GM23248 (cell line): ENCODE measurements at places on chromosomes 3 and 15. TPM values are rescaled to one million over a fixed set of nuclear protein-coding genes. Genes with fewer than 3 reads are reported as not detected.

- DNase-seq: peak; percentile 64
Observed at GRCh38 chr3:155853214-155854140, 750 bp downstream of the SLC33A1 start.

GRCh38 chr15:54803134-54803808 lies 393.5 kb downstream of the RSL24D1 start:
- no peak for DNase-seq

DNA sequence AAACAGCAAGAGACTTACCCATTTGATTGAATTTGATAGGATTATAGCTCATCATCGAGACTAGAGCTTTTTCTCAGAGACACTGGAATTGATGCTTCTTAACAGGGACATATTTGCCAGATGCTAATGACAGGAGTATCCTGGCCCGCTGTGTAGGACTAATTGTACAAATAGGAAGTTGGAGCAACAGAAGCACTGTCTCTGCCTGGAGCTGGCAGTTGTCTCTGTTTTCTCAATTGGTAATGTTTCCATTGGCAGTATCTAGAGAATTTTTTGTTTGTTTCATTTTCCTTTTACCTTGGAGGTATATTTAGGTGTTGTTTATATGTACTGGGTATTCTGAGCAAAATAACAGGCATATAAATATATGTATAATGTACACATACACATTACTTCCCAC lies 8.9 kb upstream of the PCOLCE2 start:
- DNase-seq: no peak

GRCh38 chr15:89406940-89407607 lies 72.5 kb upstream of the POLG start:
- DNase-seq: peak; percentile 21

DNA sequence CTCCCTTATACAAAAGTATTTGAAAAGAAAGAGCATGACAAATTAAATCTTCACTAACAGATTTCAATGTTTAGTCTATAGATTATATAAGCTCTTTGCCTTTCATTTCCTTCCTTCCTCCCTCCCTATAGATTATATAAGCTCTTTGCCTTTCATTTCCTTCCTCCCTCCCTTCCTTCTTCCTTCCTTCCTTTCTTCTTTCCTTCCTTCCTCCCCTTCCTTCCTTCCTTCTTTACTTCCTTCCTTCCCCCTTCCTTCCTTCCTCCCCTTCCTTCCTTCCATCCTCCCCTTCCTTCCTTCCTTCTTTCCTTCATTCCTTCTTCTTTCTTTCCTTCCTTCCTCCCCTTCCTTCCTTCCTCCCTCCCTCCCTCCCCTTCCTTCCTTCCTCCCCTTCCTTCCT lies 209.8 kb upstream of the CBLB start:
- no peak for DNase-seq

DNA sequence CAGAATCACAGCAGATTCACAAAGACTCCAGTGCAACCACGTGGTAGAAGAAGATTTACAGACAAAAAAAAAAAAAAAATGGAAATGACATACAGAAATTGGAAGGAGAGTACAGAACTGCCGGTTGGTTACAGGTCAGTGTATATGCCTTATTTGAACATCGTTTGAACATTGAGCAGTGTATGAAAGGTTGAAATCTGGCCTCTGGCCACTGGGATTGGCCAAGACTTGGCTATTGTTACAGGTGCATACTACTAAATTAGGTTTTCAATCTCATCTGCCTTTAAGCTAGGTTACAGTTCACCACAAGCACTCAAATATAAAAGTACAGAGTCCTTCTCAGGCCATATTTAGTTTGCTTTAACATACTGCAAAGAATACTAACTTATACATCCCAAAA lies 59.8 kb downstream of the THBS1 start:
- DNase-seq: no peak

GRCh38 chr3:115071166-115071565 lies 75.9 kb downstream of the ZBTB20 start:
- DNase-seq: peak; percentile 36

DNA sequence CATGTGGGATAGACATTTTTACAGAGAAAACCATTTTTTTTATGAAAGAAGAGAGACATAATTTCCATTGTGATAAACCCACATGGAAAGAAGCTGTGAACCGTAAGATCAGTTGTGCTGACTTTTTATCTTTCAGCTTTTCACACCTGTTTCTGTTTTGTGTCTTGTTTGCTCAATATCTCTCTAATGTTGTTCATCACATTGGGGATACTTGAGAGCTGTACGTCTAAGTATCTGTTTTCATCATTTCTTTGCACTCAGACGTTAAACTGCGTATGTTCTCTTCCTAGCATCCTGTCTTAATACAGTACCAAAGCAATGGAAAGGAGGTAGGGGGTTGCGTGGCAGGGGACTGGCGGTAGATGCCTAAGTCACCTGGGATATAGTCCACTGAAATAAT lies 449.0 kb downstream of the NAALADL2 start:
- DNase-seq: no peak

DNA sequence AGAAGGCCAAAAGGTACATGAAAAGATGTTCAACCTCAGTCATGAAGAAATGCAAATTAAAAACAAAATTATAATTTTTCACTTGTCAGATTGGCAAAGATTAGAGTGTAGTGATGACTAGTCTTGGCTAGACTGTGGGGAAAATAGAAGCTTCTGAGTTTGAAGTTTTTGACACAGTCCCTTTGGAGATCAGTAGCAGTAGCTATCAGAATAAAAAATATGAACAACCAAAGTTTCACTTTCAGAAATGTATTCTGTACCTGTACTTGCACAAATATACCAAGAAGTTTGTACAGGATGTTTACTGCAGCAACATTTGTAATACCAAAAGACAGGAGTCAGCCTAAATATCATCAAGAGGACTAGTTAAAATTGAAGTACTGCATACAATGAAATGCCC lies 14.1 kb downstream of the ATP2C1 start:
- DNase-seq: no peak

DNA sequence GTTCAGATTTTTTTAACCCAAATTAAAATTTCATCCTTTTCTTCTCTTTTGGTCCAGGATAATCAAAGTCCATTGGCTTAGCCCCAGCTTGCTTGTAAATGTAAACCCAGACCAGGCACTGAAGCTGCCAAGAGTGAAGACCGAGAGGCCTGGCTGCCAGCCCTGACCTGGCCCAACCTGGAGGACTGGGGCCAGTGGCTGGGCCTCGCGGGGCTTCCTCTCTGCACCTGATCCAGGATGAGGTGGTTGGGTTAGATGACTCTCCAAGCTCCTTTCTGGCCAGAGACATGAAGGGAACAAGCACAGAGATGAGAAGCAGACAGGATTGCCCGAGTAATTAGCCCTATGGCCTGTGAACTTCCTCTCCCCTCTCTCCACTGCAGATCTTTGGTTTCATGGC lies 50.6 kb downstream of the CMTM6 start:
- no peak for DNase-seq

- no peak for DNase-seq
Observed at GRCh38 chr3:11317300-11317699, 45.1 kb downstream of the ATG7 start.

TGM5 gene
- total RNA-seq: not detected in 2 replicates

ADAMTS7 gene
- total RNA-seq: 2.4 and 4.8 TPM in 2 replicates
